Activated naive CD4-positive, alpha-beta T cell treated with anti-CD3 and anti-CD28 coated beads, Interleukin-2, amount 50 U/mL, for 72 hours (primary cell): ENCODE measurements at places on chromosomes 11 and 22.

DNA sequence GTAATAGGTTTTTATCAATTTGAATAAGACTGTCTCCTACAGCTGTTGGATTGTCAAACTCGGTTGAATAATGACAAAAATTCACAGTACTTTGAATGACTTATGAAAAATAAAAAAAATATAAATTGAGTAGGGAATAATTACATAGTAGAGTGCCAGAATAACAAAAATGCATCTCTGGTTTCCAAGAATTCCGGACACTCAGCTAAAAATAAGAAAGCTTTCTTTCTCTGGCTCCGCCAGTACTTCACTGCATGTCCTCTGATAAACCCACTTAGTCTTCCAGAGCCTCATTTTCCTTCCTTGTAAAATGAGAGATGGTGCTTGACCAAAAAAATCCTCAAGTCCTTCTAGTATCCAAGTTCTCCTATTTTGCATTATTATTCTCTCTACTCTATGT lies 374.6 kb upstream of the LUZP2 start:
- no peak for DNase-seq

DNA sequence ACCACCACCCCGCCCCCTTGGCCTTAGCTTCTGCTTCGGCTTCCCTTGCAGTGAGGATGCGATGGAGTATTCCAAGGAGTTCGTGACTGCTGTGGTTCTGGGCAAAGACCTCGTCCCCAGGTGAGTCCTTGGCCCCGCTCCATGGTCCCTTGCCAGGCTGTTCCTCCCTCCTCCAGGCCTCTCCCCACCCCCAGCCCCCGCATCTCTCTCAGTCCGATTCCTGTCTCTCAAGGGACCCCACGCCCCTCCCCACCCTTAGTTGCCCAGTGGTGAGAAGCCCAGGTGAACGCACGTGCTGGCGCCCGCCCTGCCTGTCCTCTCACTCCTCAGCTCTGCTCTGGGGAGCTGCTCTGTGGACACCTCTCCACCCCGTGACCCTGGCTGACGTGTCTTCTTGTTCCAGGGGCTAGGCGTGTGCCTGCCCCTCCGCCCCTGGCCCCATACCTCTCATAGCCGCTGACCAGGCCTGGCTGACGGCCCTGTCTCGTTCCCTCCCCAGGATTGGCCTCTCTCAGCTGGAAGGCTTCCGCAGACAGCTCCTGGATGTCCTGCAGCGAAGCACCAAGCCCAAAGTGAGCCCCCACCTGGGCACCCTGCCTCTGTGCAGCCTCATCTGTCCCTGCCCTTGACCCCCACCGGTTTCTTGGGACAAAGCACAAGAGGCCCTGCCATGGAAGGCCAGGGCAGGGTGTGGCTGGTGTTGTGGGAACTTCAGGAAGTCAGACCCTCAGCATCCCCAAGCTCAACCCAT lies 14.6 kb upstream of the MYRF start:
- no peak for DNase-seq

DNA sequence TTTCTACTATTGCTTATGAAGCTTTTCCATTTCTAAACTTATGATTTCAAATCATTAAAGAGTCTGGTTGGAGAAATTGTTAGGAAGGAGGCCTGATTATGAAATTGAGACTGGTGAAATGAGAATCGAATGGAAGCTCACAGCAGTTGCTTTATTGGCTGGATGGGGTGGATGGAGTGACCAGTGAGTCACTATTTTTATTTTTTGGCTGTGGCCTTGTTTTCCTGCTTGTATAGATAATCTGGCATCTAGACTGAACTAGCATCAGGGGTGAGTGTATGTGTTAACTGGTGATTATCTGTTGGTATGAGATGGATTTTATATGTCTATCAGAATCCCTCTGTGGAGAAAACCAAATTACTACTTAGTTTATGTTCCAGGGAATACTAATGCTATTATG lies 36.2 kb downstream of the UVRAG start:
- DNase-seq: no peak

DNA sequence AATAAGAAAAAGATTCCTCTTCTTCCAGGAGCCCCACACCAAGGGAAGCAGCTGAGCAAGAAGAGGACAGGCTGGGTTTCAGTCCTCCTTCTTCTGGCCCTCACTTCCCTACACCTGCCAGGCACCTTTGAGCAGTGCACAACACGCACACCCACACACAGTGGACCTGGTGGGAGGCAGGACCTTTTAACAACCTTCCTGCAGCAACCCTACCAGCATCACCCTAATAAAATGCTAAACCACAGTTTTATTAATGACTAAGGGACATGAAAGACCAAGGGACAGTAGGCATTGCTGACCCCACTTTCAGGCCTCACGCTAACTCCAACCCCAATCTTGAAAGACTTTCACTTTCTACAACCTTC lies 12.2 kb downstream of the ARAP1 start:
- no peak for DNase-seq

- no peak for DNase-seq
These were observed 58.4 kb downstream of the BCR start for GRCh38 chr22:23238707-23239106.

- DNase-seq: no peak
These were observed 8.5 kb downstream of the EIF4ENIF1 start for GRCh38 chr22:31481129-31481528.

DNA sequence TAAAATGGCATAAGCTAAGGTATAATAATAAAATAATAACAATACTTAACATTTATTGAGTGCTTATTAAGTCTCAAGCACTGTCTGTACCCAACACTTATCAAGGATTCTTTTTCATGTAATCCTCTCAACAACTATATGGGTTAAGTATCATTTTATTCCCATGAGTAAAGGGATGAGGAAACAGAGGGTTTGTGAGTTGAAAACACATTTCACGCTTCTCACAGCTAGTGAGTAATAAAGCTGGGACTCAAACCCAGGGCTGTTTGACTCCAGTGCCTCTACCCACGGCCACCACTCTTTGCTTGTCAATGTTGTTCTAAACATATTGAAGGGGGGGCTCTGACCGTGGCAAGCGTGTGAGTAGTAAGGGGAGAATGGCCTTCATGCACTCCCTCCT lies 8.7 kb downstream of the CD3E start:
- DNase-seq: no peak

- DNase-seq: no peak
These were observed 4.3 kb upstream of the GLYATL1 start for GRCh38 chr11:58934945-58935513.

- DNase-seq: no peak
These were observed 55.7 kb downstream of the FAM168A start for GRCh38 chr11:73542175-73542574.

DNA sequence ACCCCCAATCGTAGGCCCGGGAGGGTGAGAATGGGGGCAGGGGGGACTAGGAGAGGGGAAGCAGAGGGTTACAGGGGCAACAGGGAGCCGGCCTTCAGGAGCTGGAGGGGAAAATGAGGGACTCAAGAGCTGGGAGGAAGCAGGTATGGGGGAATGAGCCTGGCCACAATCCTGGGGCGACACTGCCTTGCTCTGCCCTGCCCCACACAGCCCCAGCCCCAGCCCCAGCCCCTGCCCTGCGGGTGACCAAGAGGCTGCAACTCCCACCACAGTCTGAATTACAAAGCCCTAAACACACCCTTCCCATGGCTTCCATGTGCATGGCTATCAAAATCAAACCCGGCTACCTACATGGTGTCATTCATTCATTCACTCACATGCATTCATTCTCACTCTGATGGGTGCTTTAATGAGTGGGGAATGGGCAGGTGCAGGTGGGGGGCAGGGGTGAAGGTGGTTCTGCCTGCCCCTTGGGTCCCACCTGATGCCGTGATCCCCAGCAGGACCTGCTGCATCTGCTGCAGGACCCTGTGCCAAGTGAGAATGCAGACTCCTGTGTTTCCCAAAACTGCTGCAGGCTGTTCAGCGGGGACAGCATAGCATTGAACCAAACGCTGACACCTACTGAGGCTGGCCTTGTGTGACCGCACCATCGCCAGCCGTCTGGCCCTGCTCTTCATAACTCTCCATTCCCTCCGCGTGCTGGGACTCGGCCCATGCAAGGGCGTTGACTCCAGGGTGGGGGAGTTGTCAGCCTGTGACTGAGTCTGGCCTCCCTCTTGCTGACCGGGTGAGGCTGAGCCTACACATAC lies 9.5 kb upstream of the LINC01488 start:
- no peak for DNase-seq

DNA sequence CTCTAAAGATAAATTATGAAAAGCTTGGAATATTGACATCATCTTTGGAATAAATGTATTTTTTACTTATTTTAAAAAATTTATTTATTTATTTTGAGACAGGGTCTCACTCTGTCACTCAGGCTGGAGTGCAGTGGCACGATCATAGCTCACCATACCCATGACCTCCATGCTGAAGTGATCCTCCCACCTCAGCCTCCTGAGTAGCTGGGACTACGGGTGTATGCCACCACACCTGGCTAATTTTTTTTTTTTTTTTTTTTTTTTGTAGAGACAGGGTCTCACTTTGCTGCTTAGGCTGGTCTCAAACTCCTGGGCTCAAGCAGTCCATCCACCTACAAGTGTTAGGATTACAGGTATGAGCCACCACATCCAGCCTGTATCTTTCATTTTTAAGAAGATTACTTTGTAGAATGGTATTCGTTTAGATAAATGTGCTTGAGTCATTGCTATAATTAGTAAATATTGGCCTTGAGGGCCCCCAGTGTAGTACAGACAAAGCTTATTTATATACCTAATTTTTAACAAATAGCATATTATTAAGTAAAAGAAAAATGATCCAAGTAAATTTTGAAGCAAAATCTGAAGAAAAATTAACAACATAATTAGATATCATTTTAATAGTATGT lies 8.5 kb downstream of the SWAP70 start:
- no peak for DNase-seq
